WTC11 (cell line): ENCODE measurements at places on chromosomes 7 and 10.
A peak's percentile ranks its signal among the peaks of the same experiment; 100 is the strongest.

GRCh38 chr7:112184455-112184854 lies 21.7 kb downstream of the DOCK4 start:
- H3K27me3 ChIP-seq, result no peaks in the 10 kb centered on the region
- no peak overlapping the region for H3K4me3 ChIP-seq
- H3K27ac ChIP-seq, result no peak overlapping the region
- peaks cover 7% of the 10 kb centered on the region for H3K4me1 ChIP-seq
- no peaks in the 10 kb centered on the region for H3K36me3 ChIP-seq

DNA sequence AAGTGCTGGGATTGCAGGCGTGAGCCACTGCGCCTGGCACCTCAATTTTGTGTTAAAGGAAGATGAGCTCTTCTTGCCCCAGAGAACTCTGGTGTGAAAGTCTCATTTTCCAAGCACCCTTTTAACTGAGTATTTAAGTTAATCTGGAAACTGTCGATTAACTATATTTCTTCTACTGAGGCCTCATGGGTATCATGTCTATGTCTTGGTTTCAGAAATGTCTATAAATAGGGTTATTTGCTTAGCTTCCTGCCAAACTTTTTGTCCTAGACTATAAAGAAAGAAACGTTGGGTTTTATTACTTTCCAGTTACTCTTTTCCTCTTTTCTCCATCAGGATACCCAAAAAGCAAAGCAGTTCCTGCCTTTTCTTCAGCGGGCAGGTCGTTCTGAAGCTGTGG lies 102.4 kb downstream of the LRRC4 start:
- no peaks in the 10 kb centered on the region for H3K27me3 ChIP-seq
- no peak for DNase-seq
- peaks cover 29% of the 10 kb centered on the region for H3K36me3 ChIP-seq
- no peak overlapping the region for H3K4me3 ChIP-seq

DNA sequence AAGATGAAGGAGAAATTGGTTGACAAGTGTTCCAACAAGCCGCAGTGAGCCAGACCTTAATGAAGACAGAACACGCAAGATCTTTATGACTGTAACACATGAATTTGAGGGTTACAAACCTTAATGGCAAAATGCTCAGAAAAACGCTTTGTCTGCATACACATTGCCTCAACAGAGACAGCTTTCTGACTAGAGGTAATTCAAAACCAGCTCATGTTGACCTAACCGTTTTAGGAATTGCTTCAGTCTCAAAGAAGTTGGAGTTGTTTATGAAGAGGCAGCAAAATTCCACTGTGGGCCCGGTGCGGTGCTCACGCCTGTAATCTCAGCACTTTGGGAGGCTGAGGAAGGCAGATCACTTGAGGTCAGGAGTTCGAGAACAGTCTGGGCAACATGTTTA lies 2.2 kb upstream of the GTF2I start:
- no peak for DNase-seq
- no peaks in the 10 kb centered on the region; the same call in 1 of the 2 replicates for H3K27me3 ChIP-seq
- H3K4me3 ChIP-seq, result peak overlapping the region; percentile 76
- peak overlapping the region; percentile 97 for H3K27ac ChIP-seq

DNA sequence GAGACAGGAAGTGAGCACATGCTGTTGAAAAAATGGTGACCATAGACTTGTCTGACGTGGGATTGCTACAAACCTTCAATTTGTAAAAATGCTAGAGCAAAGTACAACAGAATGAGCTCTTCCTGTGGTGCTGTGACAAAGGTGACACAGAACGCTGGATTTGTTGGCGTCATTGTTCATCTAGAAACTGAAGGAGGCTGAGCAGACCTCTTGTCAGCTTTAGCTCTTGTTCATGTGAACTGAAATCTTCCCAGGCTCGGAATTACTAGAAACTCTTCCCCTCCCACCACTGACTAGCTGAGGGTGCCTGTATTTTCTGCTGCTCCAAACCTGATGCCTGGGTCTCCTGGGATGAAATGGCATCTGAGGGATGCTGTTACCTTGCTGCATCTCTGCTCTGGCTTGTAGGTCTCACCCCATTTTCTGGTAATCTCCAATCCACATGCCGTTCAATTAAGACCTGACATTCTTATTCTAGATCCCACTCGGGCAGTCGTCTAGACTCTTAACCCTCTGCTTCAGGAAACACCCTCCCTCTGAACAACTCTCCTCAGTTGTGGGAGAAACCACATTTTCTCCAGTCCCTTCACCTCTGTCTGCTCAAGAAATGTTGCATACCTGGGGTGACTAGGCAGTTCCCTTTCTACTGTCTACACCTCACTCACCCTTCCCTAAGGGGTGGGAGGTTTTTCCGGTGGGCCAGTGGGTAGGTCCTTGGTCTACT lies 349.3 kb downstream of the CXCL12 start:
- peaks cover 2% of the 10 kb centered on the region; the same call in 1 of the 2 replicates for H3K27me3 ChIP-seq
- no peak for DNase-seq
- no peak overlapping the region for H3K4me3 ChIP-seq
- H3K27ac ChIP-seq, result no peak overlapping the region
- peaks cover 9% of the 10 kb centered on the region for H3K4me1 ChIP-seq

DNA sequence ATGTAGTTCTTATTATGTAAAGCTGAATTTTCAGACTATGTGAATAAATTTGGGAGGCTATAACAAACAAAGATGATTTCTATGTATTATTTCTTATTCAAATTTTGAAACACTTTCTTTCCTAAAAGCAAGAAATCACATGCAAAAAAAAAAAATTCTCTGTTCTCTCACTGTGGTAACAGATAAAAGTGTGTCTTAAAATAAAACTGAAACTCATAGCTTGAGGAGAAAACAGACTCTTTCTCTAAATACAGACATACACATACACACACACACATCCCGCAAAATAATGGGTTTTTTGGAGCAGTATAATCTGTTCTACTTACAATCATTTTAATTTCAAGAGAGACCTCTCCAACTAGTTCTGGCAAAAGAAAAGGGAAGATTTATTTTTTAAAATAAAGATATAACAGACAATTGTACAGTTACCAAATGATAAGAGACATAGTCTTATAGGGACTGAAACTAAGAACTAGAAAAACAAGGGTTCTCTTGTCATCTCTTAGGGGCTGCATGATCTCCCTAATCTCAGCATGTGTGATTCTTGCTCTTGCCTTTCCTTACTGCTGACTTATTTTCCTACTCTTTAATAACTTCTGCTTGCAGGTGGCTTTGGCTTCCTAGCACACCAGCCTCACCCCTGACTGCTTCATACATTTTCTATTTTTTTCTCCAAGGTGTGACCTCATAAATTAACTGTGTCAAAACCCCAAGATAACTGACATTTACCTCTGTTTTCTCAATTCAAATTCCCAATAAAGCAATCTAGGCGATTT lies 483.5 kb upstream of the POT1 start:
- no peak overlapping the region for H3K27ac ChIP-seq
- H3K27me3 ChIP-seq, result no peaks in the 10 kb centered on the region
- no peak overlapping the region for H3K4me3 ChIP-seq

GRCh38 chr10:96665306-96665705 lies 55.0 kb downstream of the PIK3AP1 start:
- no peaks in the 10 kb centered on the region for H3K27me3 ChIP-seq
- H3K4me1 ChIP-seq, result 0 out of 2 replicates have a peak, but pooled peaks cover under 1% of the 10 kb centered on the region
- H3K27ac ChIP-seq, result no peak overlapping the region

- no peaks in the 10 kb centered on the region for H3K36me3 ChIP-seq
- no peaks in the 10 kb centered on the region for H3K27me3 ChIP-seq
- H3K4me1 ChIP-seq, result peaks cover 18% of the 10 kb centered on the region
- no peak overlapping the region for H3K4me3 ChIP-seq
- no peak overlapping the region for H3K27ac ChIP-seq
- DNase-seq, result no peak
Observed at GRCh38 chr10:110723224-110723891, 79.2 kb downstream of the RBM20 start.

GRCh38 chr7:3033136-3033535 lies 10.5 kb downstream of the CARD11 start:
- no peak for DNase-seq
- H3K27ac ChIP-seq, result peak overlapping the region; percentile 7; the same call in 1 of the 2 replicates
- no peak overlapping the region for H3K4me3 ChIP-seq
- peaks cover 8% of the 10 kb centered on the region for H3K36me3 ChIP-seq

- peaks cover 1% of the 10 kb centered on the region; the same call in 1 of the 2 replicates for H3K36me3 ChIP-seq
- DNase-seq, result no peak
- peaks cover 1% of the 10 kb centered on the region; the same call in 1 of the 2 replicates for H3K4me1 ChIP-seq
- H3K27ac ChIP-seq, result no peak overlapping the region
- no peaks in the 10 kb centered on the region for H3K27me3 ChIP-seq
Observed at GRCh38 chr10:72729528-72729927, 37.6 kb downstream of the MCU start.

DNA sequence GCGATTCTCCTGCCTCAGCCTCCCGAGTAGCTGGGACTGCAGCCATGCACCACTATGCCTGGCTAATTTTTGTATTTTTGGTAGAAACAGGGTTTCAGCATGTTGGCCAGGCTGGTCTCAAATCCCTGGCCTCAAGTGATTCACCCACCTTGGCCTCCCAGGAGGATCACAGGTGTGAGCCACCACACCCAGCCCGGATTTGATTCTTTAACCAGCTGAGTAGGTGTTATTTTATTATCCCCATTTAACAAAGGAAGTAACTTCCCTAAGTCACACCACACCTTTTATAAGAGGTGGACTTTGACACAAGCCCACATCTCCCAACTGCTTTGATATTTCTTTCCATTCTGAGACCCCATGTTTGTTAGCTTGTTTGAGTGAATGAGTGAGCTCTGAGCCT lies 25.0 kb downstream of the SLC25A28 start:
- peaks cover 18% of the 10 kb centered on the region for H3K4me1 ChIP-seq
- H3K27me3 ChIP-seq, result no peaks in the 10 kb centered on the region
- peak overlapping the region; percentile 59; the same call in 1 of the 2 replicates for H3K27ac ChIP-seq
- DNase-seq, result no peak
- no peaks in the 10 kb centered on the region for H3K36me3 ChIP-seq
- no peak overlapping the region for H3K4me3 ChIP-seq

DNA sequence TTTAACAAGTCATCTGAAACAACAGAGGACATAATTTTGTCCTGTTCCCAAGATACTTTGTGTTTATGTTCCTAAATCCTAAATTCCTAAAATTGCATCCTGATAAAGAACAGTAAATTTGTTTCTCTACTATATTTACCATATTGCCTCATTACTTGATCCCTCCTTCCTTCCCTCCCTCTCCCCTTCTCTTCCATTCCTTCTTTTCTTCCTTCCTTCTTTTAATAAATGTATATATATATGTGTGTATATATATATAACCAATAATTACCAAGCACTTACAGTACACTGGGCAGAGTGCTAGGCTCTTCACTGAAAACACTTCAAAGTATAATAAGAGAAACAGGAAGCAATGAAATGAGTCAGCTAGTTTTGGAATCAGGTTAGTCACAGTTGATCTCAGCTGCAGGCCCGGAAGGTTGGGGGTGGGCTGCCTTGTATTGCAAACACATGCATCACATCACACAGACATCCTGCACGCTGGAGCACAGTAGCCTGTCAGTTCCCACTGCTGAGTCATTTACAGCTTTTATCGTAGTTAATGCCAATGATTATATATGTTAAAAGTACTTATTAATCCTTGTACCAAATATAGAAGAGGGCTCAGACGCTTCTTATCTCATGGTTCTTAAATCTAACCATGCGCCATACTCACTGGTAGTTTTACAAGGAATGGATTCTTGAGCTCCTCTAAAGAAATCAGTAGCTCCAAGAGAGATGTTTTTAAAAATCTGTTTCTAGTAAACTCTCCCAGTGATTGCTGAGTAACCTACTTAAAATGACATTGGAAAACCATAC lies 551.7 kb downstream of the GRM8 start:
- H3K27me3 ChIP-seq, result no peaks in the 10 kb centered on the region; the same call in 1 of the 2 replicates
- DNase-seq, result peak; percentile 48
- peaks cover 46% of the 10 kb centered on the region for H3K4me1 ChIP-seq
- no peak overlapping the region for H3K27ac ChIP-seq
- peaks cover 18% of the 10 kb centered on the region for H3K36me3 ChIP-seq

GRCh38 chr10:133454204-133454893 lies 604 bp downstream of the SCART1 start:
- peaks cover 42% of the 10 kb centered on the region for H3K36me3 ChIP-seq
- no peak overlapping the region for H3K4me3 ChIP-seq
- H3K27me3 ChIP-seq, result peaks cover 11% of the 10 kb centered on the region
- H3K27ac ChIP-seq, result no peak overlapping the region
- no peaks in the 10 kb centered on the region for H3K4me1 ChIP-seq
- DNase-seq, result no peak

- no peaks in the 10 kb centered on the region for H3K36me3 ChIP-seq
- H3K27ac ChIP-seq, result no peak overlapping the region
- no peaks in the 10 kb centered on the region for H3K27me3 ChIP-seq
- DNase-seq, result no peak
Observed at GRCh38 chr7:108611268-108611667, 41.6 kb downstream of the DNAJB9 start.

- DNase-seq, result peak; percentile 91
- peak within 1 kb of the TSS; percentile 92 for H3K4me3 ChIP-seq
- H3K27ac ChIP-seq, result peak within 1 kb of the TSS; percentile 95
- H3K36me3 ChIP-seq, result peaks cover 31% of the 10 kb centered on the region
Observed at GRCh38 chr7:100867040-100867775, at the start of gene TRIP6. Gene TRIP6, plus strand, starts transcription at chr7:100867387. Its CDS starts 111 bp downstream, at chr7:100867498.
